ENCODE measurements at places on chromosomes 3 and 15.

DNA sequence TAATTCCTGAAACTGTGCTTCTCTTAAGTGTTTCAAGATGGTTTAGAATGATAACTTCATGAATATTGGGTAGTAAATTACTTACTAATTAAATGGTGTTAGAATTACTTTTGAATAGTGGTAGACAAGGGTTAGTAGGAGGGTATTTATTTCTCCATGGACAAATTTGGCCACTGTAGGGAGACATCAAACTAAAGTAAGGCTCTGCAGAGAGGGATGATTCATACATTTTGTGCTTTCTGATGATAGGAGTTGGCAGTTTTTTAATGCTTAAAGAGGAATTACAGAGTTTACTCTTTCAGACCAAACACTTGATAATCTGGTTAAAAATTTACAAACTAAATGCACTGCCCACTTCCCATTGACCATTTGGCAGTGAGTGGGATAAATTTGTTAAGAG is 127.6 kb downstream of the NAALADL2 start:
- no peak for DNase-seq

- peak; percentile 27 for DNase-seq
Measured at GRCh38 chr15:97966924-97967620, 6.6 kb downstream of the ARRDC4 start.

GRCh38 chr3:111568911-111569310 is 26.2 kb downstream of the ZBED2 start:
- no peak for DNase-seq

DNA sequence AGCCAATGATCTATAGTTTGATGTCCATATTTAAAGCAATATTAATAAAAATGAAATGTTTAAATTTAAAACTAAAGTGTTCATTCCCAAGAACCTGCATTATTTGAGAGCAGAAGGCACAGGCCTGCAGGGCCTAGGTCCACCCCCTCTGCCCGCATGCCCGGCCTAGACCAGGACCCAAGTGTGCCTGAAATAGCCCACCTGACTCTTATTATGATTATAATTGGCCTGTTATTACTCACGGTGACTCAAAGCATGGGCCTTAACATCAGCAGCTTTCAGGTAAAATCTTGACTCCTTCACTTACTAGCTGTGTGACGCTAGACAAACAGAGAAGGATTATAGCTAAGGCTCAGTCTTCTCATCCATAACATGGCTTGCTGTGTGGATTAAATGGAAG is 128.8 kb downstream of the PLCL2 start:
- no peak for DNase-seq

DNA sequence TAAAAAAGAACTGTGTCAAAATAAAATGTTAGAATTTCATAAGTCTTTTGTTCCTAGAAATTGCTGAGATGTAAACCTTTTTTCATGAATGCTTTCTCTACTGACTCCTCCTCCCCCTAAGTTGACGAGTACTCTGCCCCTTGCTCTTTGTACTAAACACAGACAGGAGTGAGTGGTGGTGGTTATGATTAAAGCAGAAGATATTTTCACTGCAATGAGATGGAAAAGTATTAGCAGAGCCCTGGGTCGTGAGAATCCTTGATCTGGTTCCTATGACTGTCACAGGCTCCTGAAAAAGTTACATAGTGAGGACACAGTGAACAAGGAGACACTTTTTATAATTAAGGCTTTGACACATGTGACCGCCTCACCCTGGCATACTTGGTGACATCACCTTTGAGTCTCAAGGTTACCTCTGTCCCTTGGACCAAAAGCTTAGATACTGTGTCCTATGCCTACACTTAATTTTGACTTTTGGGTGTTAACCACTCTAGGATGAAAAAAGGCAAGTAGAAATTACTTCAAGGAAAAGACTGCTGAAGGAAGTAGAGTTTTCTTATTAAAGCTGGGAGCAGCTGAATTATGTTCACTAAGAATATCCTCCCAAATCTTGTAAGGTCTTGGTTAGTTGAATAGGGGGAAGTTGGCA is 130.4 kb upstream of the LYSMD4 start:
- no peak for DNase-seq

DNA sequence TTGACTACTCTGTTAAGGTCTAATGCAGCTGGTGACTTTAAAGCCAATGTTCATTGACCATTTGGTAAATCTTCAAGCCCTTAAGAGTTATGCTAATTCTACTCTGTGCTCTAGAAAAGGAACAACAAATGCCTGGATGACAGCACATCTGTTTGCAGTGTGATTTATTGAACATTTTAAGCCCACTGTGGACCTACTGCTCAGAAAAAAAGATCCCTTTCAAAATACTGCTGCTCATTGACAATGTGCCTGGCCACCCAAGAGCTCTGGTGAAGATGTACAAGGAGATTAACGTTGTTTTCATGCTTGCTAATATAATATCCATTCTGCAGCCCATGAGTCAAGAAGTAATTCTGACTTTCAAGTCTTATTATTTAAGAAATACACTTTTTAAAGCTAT is 110.8 kb downstream of the TBC1D5 start:
- no peak for DNase-seq

GRCh38 chr3:40985195-40985594 is 214.1 kb upstream of the CTNNB1 start:
- peak; percentile 27 for DNase-seq

DNA sequence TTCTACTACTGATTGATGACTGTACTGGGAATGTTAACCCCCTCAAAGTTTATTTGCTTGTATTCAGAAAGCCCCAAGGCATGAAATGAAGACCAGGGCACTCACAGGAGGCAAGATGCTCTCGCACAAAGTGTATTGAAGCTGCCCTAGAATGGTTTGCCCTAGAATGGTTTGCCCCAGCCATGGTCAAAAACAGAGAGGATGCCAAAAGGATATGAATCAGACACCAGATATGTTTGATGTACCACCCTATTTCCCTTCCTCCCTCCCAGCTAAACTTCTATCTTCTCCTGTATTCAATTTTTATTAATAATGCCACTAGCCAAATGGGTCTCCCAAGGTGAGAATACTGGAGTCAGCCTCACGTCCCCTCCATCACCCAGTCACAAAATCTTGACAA is 101.3 kb downstream of the TMCO5A start:
- no peak for DNase-seq

DNA sequence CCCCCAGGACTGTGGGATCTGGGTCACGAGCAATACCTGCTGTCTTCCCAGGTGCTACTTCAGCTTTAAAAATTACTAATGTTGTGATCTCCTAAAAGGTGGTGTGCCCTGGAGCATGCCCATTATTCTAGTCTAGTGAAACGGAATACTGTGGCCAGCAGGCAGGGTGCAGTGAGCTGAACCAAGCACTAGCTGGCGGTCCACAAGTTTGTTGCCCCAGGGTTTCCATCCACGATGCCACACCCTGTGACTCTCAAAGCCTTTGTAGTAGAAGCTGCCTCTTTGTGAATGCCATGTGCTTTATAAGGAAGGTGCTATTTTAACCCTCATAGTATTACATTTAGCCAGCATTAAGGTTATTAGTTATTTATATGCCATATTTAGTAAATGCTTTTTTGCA is 49.1 kb downstream of the PXYLP1 start:
- peak; percentile 53 for DNase-seq

GRCh38 chr15:65920121-65920520 is 50.8 kb downstream of the RAB11A start:
- no peak for DNase-seq
